Activated CD4-positive, alpha-beta T cell treated with anti-CD3 and anti-CD28 coated beads, Interleukin-2, amount 10 ng/mL, durations not matched to agents 7 days and 5 days (primary cell): ENCODE measurements at places on chromosomes 6 and 20.

DNA sequence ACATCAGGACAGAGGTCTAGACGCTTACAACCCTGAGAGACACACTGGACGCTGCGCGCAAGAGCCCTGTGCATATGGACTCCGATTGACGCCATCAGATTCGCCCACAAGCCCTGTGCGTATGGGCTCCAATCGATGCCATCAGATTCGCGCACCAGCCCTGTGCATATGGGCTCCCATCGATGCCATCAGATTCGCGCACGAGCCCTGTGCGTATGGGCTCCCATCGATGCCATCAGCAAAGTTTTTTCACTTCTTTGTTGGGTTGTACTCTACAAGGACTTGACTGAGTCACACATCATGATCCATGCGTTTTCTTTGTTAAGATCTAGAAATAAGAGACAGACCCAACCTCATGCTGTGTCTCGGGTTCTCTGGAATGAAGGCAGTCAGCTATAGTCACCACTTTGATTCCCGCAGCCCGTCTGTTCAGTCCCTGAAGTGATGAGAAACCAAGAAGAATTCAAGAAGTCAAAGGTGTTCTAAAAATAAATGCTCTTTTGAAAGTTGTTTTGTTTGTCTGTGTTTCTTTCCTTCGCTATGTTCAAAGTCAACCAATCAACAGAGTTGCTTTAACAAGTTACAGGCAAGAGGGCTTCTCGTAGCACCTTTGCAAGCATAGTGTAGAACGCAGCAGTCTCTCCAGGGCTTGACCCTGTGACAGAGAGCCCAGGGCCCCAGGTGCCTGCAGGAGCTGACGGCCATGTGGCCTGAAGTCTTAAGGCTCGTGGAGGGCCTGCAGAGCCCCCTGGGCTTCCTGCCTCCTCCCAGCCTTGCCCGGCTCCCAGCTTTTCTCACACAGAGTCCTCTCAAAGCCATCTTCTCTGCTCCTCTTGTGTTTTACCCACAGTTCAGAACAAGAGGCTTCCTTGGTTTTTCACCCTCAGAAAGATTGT lies 7.9 kb downstream of the RPS6KA2 start:
- DNase-seq = no peak

DNA sequence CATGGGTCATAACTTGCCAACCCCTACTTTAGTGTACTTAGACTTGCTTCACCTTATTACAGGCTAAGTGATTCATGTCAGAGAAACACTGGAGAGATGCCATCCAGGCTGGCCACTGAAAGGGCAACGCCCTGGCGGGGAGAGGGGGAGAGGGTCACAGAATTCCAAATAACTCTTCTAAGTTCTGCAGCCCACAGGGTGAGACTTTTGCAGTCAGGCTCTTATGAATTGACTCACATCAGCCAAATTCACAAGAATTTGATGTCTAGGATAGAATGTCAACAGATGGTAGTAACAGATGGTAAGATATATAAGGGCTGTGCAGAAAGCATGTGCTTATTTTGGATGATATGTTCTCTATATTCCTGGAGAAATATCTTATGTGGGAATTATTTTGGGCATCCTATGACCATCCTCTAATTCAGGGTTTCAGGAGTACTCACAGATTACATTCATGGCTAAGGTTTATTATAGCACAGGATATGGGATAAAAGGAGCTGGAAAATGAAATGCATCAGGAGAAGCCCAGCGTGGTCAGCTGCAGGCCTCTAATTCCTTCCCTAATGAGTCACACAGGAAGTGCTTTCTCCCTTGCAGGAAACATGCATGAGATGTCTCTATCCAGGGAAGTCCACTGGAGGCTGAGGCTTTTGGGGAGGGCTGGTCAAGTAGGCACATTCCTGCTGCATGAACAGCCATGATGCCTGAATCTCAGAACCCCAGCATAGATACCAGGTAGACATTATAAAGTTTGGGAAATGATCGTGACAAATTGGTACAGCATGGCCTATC lies 58.7 kb upstream of the RIN2 start:
- DNase-seq = no peak

DNA sequence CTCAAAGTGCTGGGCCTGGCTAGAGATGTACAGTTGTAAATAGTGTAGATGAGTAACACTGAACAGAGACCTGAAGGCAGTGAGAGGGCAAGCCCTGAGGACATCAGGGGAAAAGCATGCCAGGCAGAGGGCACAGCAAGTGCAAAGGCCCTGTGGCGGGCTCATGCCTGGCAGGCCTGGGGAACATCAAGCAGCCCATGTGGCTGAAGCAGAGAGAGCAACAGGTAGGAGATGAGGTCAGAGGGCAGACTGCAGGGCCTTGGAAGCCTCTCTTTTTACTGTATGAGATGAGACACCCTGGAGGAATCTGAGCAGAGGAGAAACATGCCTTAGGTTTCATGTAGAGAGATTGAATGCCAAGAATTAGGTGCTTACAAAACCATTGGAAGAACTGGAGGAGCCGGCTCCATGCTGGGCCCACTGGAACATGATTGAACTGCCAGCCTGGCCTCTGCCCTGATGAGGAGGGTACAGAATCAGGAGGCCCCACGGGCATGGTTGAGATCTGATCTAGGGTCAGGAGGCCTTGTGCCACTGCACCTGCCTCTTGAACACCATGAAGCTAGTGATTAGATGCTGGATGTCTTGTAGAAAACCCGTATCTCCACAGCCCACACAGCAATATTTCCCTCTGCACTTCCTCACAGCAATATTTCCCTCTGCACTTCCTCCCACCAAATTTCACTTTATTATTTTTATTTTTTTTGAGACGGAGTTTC lies 5.9 kb upstream of the HMGA1 start:
- DNase-seq = no peak

- no peak for DNase-seq
These were observed 25.5 kb downstream of the CHD6 start for GRCh38 chr20:41592516-41593216.

DNA sequence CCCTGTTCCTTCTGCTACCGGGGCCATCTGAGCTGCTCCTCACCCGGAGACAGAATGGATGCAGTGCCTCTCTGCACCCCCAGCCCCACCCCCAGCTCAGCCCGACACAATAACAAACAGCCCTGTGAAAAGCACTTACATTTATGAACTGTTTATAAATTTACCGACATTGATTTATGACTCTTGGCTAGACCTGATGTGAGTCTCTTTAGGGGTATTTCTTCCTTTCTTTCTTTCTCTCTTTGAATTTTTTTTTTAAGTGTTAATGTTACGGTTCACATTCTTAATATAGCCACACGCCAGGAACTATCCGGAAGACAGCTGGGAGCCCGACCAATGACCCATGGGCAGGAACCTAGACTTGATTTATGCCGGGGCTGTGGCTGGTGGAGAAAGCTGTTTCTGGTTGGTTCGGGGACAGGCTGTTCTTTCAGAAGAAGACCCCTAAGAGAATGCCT lies 266.3 kb downstream of the CDC5L start:
- DNase-seq = no peak

- DNase-seq = no peak
These were observed 270.4 kb upstream of the CITED2 start for GRCh38 chr6:139644821-139645220.

DNA sequence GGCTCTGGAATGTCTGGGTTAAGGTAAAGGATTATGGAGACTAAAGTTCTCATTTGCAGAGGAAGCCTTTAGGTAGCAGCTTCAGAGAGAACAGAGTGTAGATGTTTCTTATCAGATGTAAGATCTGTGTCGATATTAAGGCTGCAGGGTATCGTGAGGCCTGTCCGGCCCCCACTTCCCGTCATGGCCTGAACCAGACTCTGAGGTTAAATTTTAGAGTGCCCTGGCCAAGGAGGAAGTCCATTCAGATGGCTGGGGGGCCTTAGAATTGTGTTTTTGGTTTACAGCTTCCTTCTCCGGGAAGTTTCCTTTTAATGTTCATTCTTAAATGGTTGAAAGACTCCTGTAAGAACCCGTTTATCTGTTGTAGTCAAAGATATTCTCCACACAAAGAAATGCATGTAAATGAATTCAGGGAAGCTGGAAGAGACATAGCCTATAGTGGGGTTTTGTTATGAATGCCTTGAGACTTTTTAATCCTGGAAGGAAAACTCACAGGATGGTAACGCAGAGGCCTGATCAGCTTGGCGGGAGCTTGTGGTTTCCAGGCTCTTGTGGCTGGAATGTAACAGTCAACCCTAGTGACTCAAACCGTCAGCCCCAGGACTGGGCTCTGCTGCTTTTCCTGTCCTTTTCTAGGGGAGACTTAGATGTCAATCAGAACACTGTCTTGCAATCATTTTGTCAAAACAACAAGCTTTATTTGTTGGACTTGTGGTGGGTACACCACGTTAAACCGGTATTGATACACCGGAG lies 34.7 kb downstream of the KIF25 start:
- no peak for DNase-seq

DNA sequence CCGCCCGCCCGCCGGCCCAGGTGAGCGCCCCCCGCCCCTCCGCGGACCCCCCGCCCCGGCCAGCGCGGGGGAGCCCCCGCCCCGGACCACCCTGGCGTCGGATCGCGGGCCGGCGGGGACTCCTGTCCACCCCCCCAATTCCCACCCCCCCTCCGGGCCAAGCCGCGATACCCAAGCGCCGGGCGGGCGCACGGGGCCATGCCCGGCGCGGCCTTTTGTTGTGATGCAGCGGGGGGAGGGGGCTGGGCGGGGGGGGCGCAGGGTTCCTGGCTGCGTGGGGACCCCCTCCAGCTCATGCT lies 245 bp downstream of the SRC start:
- no peak for DNase-seq

DNA sequence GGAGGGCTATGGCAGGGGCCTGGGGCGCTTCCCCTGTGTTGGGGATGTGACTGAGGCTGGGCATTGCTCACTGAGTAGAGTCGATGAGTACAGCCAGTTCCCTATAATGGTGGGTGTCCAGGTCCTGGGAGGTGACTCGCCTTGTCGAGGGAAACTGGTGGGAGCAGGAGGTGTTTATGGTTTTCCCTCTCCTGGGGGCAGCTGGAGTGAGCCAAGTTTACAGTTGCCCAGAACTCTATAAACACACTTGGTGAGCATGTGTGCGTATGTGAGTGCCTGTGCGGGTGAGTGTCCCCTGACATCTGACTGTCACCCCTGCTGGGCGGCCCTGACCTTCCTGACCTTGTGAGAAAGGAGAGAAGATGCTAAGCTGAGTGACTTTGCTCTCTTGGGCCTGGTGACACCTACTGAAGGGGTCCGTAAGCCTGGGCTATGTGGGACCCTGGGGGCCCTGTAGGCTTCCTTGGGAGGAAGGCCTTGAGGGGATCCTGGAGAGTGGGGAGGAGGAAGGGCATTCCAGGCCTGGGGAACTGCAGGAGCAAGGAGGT lies 65.9 kb downstream of the VEGFA start:
- no peak for DNase-seq

DNA sequence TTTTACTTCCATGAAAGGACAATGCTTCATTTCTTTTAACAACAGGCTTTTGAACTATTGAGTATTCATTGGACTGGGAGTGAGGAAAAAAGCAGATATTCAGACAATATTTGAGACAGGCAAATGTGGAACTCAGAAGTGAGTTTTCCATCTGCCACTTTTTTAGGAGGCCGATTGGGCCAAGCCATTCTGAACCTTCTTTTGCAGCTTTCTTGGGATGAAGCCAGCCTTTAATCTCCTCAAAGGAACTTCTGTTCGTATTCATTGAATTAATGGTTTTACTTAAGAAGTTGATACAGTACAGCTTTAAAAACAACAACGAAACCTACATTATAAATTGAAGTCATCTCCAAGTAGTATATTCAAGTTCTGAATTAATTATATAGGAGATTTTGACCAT lies 187.1 kb upstream of the RNF217 start:
- DNase-seq = no peak

- peak; percentile 60 for DNase-seq
These were observed 61.1 kb downstream of the NFATC2 start for GRCh38 chr20:51481341-51481914.

DNA sequence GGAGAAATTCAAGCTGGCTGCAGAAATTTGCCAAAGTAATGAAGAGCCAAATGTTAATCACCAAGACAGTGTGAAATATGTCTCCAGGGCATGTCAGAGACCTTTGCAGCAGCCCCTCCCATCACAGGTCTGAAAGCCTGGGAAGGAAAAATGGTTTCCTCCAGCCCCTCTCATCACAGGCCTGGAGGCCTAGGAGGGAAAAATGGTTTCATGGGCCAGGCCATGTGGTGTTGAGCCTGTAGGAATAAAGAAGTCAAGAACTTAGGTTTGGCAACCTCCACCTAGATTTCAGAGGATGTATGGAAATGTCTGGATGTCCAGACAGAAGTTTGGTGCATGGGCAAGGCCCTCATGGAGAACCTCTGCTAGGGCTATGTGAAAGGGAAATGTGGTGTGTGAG lies 185.0 kb downstream of the SLC35F1 start:
- DNase-seq = no peak

DNA sequence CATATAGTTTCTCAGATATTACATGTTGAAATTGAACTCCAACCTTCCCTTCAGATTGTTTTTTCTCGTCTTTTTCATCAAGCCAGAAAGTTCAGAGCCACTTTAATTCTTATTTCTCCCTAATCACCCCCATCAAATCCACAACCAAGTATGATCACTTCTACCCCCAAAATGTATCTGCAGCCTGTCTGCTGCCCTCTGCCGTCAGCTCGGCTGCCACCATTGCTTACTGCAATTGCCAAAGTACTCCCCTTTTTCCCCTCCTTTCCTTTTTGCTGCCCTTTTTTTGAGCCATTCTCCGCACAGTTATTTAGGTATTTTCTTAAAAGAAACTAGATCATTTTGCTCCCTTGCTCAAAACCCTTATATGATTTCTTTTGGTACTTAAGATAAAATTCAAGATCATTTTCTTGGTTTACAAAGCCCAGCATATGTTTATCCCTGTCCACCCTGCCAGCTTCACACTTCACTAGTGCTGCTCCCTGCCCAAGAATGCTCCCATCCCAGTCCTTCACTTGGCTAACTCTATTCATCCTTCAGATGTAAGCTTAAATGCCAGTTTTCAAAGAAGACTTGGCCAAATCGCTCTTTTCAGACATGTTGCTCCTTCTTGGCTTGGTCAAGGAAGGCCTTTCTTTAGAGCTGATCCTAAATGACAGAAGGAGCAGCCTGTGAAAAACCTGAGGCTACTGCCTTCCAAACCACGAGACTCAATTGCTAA lies 63.7 kb downstream of the SH3BGRL2 start:
- no peak for DNase-seq

- DNase-seq = no peak
These were observed 15.9 kb upstream of the GGTLC1 start for GRCh38 chr20:24004471-24004870.

DNA sequence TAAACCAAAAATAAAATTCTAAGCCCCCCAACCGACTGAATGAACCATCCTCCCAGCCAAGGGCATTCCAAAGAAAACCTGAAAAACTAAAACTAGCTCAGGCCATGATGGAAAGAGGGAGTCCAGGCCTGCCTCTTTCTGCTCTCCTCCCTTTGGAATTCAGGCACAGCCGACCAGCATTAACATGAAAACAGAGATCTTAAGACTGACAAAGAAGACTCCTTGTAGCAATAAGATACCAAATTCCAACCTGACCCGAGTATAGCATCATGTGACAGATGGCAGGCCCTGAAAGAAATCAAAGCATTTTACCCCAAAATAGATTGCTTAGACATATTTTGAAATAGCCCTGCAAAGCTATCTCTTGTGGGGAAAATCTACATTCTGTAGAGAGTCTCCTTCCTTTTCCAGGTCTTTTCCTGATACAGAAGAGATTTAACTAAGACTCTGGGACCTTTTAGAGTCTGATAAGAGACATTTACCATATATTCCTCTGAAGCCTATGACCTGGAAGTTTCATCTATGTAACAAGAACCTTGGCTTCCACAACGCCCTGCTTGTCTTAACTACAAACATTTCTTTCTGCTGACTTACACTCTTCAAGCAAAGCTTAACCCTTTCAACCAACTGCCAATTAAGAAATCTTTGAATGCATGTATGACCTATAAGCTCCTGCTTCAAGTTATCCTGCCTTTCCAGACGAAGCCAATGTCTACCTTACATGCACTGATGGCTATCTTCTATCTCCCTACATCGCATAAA lies 22.2 kb upstream of the TXLNB start:
- no peak for DNase-seq
